NCI-H82 (cell line): ENCODE measurements at places on chromosomes 7 and 10.

GRCh38 chr10:3975016-3975415 lies 190.0 kb upstream of the KLF6 start:
- DNase-seq: no peak

GRCh38 chr10:113528876-113529275 lies 24.0 kb upstream of the HABP2 start:
- peak; percentile 33 for DNase-seq

DNA sequence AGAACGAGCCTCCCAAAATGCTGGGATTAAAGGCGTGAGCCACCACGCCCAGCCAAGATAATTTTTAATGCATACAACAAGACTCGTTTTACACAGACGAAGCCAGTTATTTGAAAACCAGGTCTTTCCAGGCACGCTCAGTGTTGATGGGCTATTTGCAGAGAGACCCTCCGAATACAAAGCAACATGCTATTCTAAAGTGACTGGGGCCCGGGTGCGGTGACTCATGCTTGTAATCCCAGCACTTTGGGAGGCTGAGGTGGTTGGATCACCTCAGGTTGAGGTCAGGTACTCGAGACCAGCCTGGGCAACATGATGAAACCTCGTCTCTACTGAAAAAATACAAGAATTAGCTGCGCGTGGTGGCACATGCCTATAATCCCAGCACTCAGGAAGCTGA lies 795 bp upstream of the AZGP1 start:
- no peak for DNase-seq

- DNase-seq: no peak
These were observed 18.0 kb upstream of the FGL2 start for GRCh38 chr7:77217474-77218185.

- DNase-seq: no peak
These were observed 75.5 kb downstream of the ZNF777 start for GRCh38 chr7:149385195-149385950.

DNA sequence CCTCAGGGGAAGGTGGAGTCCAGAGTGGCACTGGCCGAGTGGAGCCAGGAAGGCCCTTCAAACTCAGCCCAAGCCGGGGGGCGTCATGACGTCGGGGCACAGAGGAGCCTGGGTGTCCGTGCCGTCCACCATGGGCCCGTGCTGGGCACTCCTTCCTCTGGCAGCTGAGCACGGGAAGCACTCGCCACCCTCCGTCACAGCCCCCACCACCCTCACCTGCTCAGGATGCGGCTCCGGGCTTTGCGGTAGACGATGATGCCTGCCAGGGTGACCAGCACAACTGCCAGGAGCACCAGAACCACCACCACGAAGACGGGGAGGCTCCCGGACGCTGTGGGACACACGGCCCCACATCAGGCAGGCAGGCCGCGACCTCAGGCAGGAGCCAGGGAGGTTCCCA lies 8.1 kb downstream of the ADAM8 start:
- DNase-seq: no peak

GRCh38 chr10:77357185-77357584 lies 280.4 kb downstream of the KCNMA1 start:
- no peak for DNase-seq

DNA sequence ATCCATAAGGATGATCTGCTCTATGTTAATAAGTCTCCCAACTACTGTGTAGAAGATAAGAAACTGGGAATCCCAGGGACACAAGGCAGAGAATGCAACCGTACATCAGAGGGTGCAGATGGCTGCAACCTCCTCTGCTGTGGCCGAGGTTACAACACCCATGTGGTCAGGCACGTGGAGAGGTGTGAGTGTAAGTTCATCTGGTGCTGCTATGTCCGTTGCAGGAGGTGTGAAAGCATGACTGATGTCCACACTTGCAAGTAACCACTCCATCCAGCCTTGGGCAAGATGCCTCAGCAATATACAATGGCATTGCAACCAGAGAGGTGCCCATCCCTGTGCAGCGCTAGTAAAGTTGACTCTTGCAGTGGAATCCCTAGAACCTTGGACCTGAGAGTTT lies 10.3 kb downstream of the WNT16 start:
- no peak for DNase-seq

GRCh38 chr10:91664426-91664825 lies 31.6 kb upstream of the PPP1R3C start:
- DNase-seq: no peak

DNA sequence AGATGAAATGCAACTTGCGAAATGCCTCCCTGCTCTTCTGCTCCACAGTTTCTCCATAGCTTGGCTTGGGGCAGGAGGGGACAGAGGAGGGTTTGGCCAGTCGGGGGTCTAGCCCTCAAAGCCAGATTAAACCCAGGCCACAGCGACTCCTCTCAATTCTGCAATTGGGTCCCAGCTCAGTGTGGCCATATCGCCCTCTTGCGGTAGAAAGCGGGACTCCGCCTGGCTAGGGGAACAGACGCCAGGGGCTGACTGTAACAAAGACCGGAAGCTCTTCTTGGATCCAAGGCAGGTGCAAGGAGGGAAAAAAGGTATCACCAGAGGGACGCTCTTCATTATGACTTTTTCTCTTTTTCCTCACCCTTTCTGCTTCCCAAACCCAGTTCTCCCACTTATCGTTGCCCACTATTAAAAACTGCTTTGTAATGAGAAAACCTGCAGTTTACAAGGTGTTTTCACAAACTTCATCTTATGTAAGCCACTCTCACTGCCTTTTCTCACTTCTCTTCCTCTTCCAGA lies 36.6 kb upstream of the TNPO3 start:
- DNase-seq: peak; percentile 87

DNA sequence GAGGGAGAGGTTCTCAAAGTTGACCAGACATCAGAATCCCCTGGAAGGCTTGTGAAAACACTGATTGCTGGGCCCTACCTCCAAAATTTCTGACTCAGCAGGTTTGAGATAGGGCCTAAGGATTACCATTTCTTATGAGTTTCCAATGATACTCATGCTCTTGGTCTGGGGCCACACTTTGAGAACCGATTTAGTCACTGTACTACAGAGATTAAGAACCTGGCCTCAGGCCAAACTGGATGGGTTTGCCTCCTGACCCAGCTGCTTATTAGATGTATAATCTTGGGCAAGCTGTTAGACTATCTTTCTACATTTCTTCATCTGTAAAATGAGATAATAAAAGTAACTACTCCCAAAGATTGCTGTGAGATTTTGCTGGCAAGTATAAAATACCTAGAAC lies 77.1 kb upstream of the SCIN start:
- DNase-seq: peak; percentile 93

- DNase-seq: no peak
These were observed 41.1 kb downstream of the SIRT1 start for GRCh38 chr10:67925449-67926005.

DNA sequence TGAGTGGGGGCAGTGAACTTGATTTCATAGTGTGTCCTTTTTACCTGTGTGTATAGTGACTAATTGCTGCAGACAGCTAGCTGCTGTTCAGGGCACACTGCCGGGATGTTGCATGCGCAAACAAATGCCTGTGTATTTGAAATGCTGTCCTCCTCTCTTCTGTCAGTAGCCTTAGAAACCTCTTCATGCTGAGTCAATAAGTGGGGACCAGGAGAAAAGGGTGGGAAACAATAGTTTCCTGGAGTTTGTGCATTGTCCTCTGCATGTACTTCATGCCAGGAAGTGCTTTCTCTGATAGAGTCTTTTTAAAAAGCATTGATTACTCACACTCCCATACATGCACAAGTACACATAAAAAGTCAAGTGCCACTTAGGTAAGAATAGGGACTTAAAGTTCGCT lies 1183.7 kb upstream of the CELF2 start:
- no peak for DNase-seq

- no peak for DNase-seq
These were observed 210.9 kb downstream of the GRM8 start for GRCh38 chr7:127041689-127042452.

DNA sequence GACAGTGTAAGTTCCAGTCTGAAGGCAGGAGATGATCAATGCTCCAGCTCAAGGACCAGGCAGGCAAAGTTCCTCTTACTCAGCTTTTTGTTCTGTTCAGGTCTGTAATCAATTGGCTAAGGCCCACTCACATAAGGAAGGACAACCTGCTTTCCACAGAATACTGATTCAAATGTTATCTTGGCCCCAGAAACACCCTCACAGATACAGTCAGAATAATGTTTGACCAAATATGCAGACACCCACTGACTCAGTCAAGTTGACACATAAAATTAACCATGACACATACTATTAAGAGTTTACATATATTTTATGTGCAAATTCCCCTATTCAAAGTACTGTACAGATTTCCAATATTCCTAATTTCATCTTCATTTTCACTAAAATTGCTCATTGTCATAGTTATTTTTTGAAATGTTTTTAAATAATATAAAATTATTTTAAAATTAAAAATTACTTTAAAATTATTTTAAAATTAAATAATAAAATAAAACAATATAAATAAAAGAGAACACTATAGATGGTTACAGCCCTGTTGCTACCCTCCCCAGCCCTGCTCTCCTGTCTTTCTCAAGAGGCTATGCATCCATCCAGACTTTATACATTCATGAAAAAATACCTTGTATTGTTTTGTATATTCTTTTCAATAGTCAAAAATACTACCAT lies 59.4 kb downstream of the RAB11FIP2 start:
- DNase-seq: no peak

GRCh38 chr10:29102233-29102632 lies 186.6 kb upstream of the LYZL1 start:
- no peak for DNase-seq

GRCh38 chr7:17318146-17318545 lies 19.7 kb downstream of the AHR start:
- no peak for DNase-seq

- no peak for DNase-seq
These were observed 151.5 kb downstream of the RNF216 start for GRCh38 chr7:5629941-5630340.

- DNase-seq: peak; percentile 70
These were observed at the start of gene SP8 for GRCh38 chr7:20786779-20787659. TSS of gene SP8 (minus strand) at chr7:20786886. CDS start at chr7:20786798, 88 bp downstream.

DNA sequence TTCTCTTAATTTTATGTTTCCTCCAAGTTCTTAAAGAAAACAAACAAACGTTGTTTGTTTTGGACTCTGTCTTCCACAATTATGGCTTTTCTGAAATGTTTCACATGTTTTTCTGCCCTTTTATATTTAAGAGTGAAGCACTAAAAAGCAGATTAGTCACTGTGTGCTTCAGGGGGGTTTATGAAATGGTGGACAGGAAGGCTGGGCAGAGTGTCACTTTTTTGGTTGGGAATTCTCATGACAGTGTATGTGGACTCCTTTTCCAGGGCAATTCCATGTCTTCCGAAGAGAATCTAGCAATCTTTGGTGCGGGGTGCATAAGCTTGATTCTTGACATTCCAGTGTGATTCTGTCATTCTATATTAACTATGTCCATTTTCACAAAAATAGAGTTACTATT lies 669.4 kb downstream of the PARD3 start:
- DNase-seq: no peak

GRCh38 chr10:96703358-96703757 lies 17.0 kb downstream of the PIK3AP1 start:
- no peak for DNase-seq

DNA sequence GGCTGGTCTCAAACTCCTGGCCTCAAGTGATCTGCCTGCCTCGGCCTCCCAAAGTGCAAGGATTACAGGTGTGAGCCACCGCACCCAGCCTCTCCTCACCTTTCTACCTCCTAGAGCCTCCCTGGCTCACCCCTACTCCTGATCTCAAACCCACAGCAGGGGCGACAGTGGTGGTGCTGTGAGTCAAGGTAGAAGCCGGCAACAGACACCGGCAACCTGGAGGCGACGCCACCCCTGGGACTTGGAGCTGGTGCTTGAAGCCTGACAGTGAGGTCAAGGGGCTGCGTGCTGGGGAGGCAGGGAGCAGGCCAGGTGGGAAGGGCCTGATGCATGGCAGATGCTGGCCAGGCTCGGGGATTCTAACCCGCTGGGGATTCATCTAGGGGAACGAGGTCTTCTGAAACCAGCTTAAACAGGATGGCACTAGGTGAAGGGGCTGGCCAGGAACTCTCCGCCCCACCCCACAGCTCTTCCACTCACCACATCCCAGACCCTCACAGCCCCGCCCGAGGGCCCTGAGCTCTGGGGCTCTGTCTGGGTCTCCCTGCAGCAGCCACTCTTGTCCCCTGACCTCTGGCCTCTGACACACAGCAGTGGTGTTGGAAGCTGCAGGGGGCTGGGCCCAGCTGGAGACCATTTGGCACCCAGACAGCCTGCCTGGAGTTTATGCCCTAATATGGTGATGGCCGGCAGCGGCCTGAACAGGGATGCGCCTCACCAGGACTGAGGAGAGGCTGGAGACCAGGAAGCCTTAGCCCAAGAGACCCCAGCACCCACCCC lies 16.4 kb downstream of the KCNH2 start:
- DNase-seq: no peak

DNA sequence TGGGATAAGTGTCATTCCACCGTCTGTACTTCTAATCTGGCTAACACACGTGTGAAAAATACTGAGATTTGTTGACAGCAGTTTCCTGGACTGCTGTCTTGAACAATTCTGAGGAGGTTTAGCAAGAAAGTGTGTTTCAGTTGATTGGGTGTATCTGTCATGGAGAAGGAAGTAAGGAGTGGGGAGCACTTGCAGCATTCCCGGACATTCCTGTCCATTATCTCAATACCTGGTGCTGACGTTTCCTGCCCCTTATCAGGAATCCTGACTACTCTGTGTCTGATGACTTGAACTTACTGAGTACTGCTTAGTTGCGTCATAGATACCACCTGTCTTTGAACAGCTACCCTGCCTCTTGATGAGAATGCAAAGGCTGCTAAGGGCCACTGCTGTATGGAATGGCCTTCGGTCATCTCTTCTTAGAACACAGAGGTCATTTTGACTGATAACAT lies 72.0 kb upstream of the VKORC1L1 start:
- DNase-seq: no peak
